ENCODE measurements at places on chromosomes 12 and 14.

DNA sequence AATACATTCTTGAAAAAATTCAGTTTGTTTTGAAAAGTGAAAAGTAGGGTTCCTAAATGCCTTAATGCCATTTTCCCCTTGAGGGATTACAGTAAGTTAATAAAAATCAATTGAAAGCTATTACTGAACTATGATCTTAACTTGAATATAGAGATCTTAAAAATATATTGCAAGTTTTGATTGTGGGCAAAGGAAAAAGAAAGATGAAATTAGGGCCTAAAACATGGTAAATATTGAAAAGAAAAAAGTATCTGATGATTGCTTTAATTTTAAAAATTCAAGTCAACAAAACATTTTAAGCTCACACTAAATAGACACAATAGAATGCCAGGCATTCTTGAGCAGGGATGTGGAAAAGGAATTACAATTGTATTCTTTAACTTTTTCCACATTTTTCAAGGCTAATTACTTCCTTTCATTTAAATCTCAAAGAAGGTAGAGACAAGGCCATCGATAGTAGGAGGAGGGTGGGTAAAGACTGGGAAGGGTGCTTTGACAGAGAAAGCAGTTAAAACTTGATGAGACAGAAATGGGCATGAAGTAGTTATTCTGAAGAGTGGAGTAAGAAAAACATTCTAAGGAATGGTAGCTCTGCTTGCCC lies 294.4 kb downstream of the NELL2 start:
- DNase-seq: no peak

- no peak for DNase-seq
Observed at GRCh38 chr14:57692671-57693070, 173.2 kb downstream of the SLC35F4 start.

GRCh38 chr14:24958271-24958670 lies 91.7 kb downstream of the STXBP6 start:
- DNase-seq: no peak

DNA sequence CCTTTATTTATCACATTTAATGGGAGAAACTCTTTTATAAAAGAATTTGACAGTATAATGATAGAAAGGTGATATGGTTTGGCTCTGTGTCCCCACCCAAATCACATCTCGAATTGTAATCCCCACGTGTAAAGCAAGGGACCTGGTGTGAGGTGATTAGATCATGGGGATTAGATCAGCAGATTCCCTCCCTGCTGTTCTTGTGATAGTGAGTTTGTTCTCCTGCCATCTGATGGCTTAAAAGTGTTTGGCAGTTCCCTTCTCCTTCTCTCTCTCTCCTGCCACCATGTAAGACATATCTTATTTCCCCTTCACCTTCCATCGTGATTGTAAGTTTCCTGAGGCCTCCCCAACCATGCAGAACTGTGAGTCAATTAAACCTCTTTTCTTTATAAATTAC lies 1110.3 kb downstream of the FLRT2 start:
- no peak for DNase-seq

DNA sequence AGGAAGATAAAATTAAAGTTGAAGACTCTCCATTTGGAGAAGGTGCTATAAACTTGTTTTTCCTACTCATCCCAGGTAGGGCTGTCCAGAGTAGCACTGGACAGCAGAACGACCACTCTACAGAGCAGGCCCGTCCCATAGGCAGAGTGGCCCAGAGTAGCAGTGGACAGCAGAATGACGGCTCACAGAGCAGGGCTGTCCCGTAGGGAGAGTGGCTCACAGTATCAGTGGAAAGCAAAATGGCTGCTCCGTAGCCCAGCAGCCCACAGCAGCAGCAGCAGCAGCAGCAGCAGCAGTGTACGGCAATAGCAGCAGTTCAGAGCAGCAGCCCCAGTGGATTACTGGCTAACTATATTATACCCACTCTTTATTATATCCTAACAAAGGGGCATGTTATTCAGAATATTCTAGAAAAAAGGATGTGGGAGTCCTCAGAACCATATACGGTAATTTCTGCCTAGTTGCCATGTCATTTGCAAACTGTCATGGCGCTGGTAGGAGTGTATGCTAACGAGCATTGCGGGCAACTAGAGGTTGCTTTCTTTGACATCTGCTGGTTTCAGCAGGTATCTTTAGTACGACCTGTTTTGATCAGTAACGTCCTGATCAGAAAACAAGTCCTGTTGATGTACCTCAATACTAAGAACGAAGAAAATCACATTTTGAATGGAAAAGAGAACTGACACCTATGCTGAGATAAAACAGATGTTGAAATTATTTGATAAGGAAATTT lies 567.3 kb downstream of the SLC16A7 start:
- DNase-seq: no peak

- no peak for DNase-seq
Observed at GRCh38 chr12:93273834-93274564, 103.7 kb upstream of the NUDT4 start.

GRCh38 chr12:24853588-24853987 lies 95.3 kb downstream of the BCAT1 start:
- no peak for DNase-seq

DNA sequence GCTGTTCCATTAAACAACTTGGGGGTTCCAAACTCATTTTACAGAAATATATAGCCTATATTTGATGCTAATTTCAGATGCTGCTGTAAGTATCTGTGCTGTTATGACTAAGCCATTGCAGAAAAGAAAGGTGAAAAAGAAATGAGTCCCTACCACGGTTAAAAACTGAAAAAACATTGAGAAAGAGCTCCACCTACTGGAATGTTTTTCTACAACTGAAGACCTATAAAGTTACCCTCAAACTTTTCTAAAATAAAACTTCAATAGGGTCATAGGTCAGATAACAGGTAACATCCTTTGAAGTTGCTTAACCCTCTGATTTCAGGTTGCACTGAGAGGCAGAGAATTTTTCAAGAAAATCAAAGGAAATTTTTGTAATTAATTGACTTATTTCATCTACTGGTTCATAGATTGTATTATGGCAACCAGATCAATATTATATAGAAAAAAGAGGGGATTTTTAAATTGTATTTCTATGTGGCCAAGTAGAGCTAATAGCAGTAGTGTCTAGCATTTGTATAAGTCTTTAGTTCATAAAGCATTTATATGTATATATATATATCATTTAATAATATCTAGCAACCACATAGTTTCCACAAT lies 279.9 kb downstream of the RPS29 start:
- DNase-seq: no peak

DNA sequence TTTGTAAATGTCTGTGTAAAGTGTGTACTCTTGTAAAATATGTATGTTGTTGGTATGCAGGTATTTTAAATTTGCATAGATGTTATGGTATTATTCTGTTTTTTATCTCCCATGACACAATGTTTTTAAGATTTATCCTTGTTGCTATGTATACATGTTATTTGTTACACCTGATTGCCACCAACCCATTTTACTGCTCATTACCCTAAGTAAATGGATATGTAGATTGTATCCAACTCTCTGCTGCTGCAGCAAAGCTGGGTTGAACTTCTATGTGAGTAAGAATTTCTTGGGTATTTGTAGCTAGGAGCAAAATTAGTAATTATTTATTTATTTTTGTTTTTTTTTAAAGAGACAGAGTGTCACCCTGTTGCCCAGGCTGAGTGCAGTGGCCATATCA lies 6.2 kb downstream of the APAF1 start:
- DNase-seq: no peak

DNA sequence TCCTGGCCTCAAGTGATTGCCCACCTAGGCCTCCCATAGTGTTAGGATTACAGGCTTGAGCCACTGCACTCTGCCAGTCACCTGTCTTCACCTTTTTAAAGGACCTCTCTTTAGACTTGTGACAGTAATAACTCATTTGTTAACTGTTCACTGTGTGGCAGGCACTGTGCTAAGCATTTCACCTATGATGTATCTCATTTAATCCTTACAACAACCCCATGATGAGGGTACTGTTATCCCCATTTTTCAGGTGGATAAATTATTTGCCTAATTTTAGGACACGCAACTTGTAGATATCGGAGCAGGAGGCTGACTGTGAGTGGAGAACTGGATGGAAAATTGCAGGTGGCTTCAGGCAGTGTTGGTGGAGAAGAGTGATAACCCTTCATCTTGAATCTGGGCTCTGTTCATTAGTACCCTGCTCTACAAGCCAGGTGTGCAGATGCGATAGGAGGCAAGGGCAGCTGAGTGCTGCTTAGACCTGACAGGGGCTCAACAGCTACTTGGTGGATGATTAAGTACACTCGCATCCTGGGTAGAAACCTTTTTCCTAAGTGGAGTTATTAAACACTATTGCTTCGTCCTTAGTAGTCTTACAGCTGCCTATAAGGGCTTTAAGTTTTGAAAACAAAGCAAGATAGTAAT lies 2.7 kb downstream of the TCTN1 start:
- no peak for DNase-seq
